ENCODE measurements at places on chromosomes 11 and 22. TPM values are rescaled to one million over a fixed set of nuclear protein-coding genes. Genes with fewer than 3 reads are reported as not detected.
A peak's percentile ranks its signal among the peaks of the same experiment; 100 is the strongest.

Gene ALDH3B2
- polyA plus RNA-seq: not detected

Gene BLID
- polyA plus RNA-seq: 0.09 TPM

Gene KMT2A
- polyA plus RNA-seq: 17.1 TPM

Gene OR6A2
- 0.03 TPM for polyA plus RNA-seq

Gene XKR3
- not detected for polyA plus RNA-seq

GRCh38 chr11:31824879-31825837 is 14.0 kb upstream of the PAX6 start:
- no peak for DNase-seq

DNA sequence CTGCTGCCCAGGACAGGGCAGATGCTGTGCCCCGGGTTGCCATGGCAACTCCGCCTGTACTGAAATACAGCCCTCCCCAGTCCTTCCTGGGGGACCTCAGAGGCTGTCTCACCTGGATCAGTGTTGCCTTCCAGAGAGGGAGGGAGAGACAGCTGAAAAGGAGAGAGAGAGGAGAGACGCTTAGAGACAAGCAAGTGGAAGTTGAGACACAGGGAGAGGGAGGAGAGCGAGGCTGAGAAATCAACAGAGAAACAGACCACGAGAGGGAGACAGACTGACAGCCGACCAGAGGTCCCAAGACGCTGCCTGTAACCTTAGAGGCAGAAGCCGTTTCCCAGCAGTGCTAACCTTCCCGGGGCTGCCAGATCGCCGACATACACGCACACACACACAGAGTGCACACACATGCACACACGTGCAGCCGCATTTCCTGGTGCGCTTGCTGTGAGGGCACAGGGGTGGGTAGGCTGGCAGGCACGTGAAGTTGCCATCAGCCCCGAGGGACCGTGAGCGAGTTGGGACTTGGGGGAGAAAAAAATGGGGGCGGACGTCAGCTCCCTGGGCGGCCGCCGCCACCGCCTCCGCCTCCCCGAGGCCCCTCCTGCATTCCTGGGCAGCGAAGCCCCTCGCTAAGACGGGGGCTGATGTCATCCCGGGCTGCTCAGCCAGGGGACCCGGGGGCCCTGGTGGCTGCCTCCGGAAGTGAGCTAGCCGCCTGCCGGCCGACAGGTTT is 88.6 kb upstream of the CRYBB3 start:
- peak; percentile 75 for DNase-seq

GRCh38 chr11:86629045-86629706 is 43.2 kb downstream of the ME3 start:
- no peak for DNase-seq

DNA sequence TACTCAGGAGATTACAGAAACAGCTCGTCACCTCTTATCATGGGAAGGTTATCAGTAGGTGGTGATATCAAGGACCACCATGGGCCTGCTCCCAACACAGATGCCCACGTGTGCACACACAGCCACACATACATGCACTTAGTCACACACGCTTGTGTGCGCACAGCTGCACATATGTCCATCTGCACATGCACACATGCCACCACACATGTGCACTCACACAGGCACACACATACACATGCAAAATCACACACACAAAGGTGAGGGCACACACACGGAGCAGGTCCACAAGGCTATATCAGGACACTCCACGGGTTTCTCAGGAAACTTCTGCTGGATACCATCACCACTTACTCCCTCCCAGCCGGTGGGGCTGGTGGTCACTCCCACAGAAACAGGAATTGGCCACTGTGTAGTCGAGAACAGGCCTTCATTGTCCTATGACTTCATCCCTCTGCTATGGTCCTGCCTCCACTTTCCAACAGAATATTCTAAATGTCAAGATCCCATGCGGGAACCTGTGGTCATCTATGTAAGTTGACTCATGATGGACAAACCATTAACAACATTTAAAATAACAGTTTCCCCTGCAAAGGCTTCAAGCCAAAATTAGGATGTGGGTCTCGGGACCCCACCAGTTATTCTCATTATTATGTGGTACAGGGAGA is 2.2 kb downstream of the C11orf24 start:
- DNase-seq: peak; percentile 59

DNA sequence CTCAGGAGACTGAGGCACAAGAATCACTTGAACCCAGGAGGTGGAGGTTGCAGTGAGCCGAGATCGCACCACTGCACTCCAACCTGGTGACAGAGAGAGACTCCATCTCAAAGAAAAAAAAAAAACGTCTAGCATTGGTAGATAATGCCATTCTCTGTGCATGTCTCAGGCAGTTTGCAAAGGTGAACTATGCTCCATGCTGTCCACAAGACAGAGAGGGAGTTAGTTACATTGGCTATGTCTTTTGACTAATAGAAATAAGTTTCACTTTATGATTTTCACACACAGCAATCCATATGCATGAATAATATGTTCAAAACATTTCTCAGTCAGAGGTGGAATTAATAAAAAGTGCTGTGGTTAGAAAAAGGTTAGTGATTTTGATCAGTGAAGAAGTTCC is 591.4 kb downstream of the ETS1 start:
- no peak for DNase-seq
